Caki2 (cell line): ENCODE measurements at places on chromosomes 2 and 18.
A peak's percentile ranks its signal among the peaks of the same experiment; 100 is the strongest.

GRCh38 chr2:44974064-44974715, 32.7 kb downstream of the SIX3 start:
- peak; percentile 27 for DNase-seq

- no peak for DNase-seq
These were observed 21.6 kb downstream of the TWIST2 start for GRCh38 chr2:238869293-238870124.

DNA sequence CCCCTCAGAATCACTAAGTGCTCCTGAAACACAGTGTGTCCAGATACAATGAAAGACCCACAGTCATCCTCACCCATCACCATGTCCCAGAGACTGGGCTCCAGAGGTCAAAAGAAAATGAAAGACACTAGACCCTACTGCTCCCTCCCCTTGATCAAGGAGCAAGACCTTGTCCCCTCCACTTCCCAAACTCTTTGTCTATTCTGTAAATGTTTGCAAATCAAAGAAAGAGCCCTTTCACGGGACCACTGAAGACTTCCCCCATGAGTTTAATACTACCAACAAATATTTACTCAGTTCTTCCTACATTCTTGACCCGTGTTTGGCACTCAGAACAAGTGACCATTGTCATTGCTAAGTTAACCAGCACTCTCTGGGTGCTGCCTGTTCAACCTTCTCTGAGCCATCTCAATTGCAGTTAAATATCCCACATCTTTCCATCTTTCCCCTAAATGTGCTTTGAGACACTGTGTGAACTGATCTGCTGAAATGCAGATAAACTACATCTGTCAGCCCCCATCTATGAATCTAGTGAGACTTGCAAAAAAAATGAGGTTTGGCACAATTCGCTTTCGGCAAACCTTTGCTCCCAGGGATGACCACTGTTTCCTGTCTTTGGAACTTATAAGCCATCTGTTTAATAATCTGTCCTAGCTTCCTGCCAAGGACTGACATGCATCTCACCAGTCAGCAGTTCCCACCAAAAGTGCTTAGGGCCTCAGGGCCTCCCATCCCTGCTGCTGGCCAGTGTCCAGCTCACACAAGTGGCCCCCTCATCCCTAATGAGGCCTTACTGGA, 170.3 kb downstream of the GFPT1 start:
- DNase-seq, result no peak

- no peak for DNase-seq
These were observed 167.5 kb downstream of the MCFD2 start for GRCh38 chr2:46748121-46748520.

- no peak for DNase-seq
These were observed 63.1 kb downstream of the CXCR4 start for GRCh38 chr2:136054856-136055255.

GRCh38 chr18:4102901-4103300, 352.2 kb downstream of the DLGAP1 start:
- DNase-seq, result no peak

DNA sequence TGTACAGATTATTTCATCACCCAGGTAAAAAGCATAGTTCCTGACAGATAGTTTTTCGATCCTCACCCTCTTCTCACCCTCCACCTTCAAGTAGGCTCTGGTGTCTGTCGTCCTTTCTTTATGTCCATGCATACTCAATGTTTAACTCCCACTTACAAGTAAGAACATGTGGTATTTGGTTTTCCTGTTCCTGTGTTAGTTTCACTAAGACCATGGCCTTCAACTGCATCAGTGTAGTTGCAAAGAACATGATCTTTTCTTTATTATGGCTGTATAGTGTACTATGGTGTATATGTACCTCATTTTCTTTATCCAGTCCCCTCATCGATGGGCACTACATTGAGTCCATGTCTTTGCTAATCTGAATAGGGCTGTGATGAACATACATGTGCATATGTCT, 184.2 kb downstream of the KCNJ3 start:
- DNase-seq, result no peak

DNA sequence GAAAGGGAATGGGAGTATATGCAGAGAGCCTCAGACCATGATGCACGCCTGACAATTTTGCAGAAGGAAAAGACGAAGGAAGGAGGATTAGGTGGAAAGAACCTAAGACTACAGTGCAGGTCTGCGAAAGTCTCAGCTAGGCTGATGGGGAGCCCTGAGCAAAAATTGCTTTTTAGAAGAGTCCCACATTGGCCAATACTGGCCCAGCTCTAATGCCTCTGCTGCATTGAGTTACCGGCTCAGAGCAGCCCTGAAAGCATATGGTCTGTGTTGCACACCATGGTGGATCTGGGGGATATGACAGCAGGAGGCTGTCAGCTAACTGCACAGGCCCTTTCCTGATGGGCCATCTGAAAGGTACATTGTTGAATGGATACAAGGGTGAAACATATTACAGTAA, 48.3 kb upstream of the CAVIN2 start:
- no peak for DNase-seq

DNA sequence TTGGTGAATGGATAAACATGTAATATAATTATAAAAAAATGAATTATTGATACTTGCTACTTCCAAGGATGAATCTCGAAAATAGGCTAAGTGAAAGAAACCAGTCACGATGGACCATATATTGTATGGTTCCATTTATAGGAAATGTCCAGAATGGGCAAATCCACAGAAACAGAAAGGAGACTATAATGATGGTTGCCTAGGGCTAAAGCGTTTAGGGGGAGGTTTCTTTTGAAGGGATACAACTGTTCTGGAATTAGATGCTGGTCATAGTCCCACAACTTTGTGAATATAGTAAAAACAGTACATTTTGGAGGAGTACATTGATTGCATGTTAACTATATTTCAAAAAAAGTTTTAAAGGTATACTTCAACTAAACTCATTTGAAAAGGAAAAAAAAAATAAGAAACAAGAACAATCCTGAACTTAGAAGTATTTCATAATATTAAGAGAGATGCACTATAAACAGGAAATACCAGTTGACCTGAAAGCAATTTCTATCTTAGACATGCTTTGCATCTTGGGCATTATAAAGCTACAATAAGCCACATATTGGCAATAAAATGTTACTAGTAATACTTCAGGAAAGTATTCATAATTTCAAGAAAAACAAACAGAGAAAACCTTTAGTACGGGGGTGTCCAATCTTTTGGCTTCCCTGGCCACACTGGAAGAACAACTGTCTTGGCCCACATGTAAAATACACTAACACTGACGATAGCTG, 130.0 kb downstream of the C2orf74 start:
- DNase-seq, result no peak

- no peak for DNase-seq
These were observed 214.6 kb downstream of the TSN start for GRCh38 chr2:121969766-121970639.

GRCh38 chr2:219836647-219837177, 209.3 kb downstream of the SLC4A3 start:
- DNase-seq, result no peak

GRCh38 chr2:203683932-203684556, 22.4 kb upstream of the CD28 start:
- DNase-seq, result peak; percentile 73

- no peak for DNase-seq
These were observed 63.8 kb downstream of the GALNT13 start for GRCh38 chr2:153935511-153935910.

DNA sequence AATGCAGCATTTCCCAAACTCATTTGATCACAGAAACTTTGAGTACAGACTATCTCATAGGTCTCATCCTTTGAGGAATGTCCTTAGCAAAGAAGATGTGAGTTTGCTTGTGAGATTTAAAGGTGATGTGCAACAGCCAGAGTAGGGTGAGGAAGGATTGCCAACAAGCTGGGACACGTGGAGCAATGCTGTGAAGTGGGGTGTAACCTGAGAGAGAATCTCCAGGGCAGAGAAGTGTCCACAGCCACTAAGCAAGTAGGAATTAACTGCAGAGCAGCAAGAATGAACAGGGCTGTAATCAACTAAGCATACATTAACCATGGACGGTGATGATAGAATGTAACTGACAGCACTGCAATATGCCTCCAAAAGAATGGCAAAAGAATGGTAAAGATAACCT, 469.9 kb upstream of the NRP2 start:
- no peak for DNase-seq

DNA sequence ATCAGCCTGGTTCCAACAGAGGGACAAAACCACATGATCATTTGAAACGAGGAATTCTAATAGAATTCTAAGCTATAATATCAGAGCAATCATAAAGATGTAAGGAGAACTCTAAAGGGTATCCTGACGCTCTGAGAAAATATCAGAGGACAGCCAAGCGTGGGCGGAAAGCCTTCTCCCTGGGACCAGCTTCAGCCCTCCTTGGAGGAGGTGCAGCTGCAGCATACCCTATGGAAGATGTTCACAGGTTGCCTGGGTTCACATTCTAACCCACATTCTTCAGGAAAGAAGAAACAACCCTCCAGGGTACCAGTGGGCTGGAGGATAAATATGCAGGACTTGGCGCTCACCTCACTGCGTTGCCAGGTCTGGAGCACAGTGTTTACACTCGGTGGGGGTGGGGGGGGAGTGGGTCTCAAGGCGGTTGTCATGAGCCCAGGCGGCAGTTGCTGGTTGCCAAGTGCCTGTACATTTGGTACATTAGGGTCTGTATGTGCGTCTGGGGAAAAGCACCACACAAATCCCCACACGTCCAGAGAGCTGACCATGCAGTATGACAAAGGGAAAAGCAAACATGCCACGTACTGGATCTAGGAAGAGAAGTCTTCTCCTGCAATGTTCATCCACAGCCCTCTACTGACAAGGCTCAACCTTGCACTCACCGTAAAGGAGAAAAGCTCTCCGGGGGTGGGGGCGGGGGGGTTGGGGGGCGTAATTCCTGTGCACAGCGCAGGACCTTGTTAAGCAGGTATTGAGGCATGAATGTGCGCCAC, 80.5 kb downstream of the CDH19 start:
- no peak for DNase-seq

- no peak for DNase-seq
These were observed 161.6 kb downstream of the RDH14 start for GRCh38 chr2:18398833-18399232.

DNA sequence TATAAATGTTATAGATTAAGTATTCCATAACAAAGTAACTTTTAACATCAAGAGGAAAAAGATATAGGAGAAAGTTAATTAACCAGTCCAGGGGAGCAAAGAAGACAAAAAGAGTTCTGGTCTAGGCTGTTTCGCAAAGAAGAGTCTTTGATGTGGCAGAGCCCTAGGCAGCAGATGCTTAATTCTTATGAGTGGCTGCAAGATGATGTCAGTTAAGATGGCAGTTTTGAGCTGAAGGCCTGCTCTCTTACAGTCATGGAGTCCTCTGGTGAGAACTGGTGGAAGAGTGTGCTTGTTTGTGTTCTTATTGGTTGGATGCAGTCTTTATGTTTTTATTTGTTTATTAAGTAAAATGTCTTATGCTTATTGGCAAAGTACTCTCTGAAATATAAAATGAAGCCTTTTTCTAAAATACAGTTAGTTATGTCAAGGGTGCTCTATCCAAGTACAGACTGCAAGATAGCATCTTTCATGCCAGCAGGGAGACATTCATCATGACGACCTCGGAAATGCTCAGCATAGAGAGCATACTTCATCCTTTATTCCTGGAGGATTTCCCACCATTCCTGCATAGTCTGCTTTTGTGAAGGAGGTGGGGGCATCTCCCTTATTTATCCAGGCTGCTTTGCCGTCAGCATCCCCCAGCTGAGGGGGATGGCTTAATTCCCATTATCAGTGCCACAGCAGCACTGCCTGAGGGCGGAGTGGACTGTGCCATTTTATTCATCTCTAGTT, 38.9 kb upstream of the SERPINE2 start:
- DNase-seq, result no peak

DNA sequence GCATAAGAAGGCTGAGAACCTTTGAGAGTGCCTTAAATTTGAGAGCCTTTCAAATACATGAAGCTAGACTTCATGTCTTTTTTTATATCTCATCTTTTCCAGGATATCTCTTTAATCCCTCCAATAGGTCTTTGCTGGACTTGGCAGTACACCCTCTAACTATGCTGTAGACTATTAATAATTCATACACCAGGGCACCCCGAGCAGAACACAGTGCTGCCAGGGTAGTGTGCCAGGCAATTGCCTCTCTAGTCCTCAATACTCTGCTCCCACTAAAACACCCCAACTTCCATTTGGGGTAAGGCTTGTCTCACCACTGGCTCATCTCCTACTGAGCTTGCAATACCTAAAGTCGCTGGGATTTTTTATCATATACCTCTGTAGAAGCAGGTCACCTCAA, 80.8 kb downstream of the VIT start:
- DNase-seq, result no peak
